GM20000 (cell line): ENCODE measurements at places on chromosomes 1 and 21.

GRCh38 chr1:101185421-101185820, 51.4 kb upstream of the S1PR1 start:
- no peak for DNase-seq

DNA sequence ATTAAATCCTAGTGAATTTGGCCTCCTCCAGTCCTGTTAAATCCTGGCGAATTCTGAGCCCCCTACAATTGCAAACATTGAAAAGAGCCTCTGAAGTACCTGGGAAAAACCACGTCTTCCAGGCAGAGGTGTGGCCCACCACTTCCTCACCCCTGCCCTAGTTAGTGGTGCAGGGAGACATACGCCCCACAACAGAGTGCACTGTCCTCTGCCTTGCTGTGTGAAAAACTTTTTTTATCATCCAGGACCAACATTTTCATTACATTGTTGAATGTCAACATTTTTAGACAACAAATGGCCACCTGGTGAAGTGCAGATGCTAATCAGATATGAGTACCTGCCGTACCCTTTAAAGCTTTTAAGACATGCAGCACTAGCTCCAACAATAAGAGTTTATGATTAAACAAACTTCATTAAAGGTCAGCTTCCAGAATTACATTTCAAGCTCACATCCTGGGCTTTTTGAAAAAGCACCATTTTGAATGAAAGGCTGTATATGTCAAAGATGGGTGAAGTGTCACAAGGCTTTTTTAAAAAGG, 13.6 kb upstream of the TMPRSS2 start:
- DNase-seq = no peak

- DNase-seq = no peak
Observed at GRCh38 chr1:225362805-225363204, 65.0 kb downstream of the LBR start.

DNA sequence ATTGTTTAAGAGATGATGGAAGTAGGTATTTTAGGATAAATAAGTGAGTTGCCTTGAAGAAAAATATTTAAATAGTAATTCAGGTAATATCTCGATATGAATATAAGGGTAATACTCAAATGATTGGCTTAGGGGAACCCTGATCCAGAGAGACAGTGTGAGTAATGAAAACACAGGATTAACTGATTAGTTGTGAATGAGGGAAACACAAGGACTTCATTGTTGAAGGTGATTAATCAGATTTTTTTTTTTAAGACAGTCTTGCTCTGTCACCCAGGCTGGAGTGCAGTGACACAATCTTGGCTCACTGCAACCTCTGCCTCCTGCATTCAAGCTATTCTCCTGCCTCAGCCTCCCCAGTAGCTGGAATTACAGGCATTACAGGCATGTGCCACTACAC, 12.7 kb downstream of the SLC25A33 start:
- DNase-seq = no peak

DNA sequence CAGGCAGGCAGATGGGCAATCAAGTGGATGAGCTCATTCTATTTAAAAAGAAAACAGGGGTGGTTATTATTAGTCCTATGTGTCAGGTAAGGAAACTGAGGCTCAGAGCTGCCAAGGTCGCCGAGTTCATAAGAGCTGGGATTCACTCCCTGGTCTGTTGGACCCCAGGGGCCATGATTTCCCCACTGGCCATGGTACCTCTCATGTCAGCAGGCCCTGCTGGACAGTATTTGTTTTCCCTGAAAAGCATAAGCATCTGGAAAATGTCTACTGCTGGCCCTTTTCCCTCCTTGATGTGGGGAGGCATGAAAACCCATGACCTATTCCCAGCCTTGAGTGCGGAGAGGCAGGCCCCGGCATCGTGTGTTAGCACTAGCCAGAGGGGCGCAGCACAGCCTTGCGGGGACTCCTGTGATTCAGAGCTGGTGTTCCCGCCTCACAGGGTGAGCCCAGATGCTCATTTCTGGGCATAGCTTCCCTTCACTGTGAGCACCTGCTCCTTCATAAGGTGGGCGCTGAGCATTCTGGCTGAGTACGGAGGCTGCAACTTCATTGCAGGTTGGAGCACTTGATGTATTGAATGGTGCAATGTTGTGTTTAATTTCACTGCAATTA, 617.5 kb downstream of the PTPRU start:
- DNase-seq = no peak

DNA sequence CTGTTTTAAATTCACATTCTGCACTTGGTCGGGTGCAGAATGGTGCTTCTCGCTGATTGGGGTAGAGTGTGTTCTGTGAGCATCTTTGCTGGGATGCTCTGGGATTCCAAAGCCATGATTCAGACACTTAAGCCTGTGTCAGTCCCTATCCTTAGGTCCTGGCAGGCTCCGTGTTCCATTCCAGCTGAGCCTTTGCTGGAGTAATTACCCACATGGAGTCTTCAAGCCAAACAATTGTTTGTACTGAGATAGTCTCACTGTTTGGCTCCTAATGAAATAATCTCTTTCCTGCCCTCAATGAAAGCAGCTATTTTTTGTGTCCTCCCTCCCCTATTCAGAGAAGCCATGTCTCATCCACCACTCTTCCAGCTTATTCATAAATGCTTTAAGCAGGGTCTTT, 18.7 kb downstream of the SMAP2 start:
- DNase-seq = no peak

GRCh38 chr1:92544756-92545165, 58.0 kb upstream of the GFI1 start:
- no peak for DNase-seq
